ENCODE measurements at places on chromosomes 12 and 14. TPM values are rescaled to one million over a fixed set of nuclear protein-coding genes. Genes with fewer than 3 reads are reported as not detected.

Gene IL26
- polyA plus RNA-seq = not detected

Gene TEX22
- 2.6 TPM for polyA plus RNA-seq

Gene FIGNL2
- 6.2 TPM for polyA plus RNA-seq

Gene CCDC38
- 0.99 TPM for polyA plus RNA-seq

Gene SLC4A8
- polyA plus RNA-seq = 4.3 TPM

Gene GLIPR1L2
- polyA plus RNA-seq = 3.9 TPM

Gene BATF
- polyA plus RNA-seq = 0.46 TPM

Gene LGR5
- 18.0 TPM for polyA plus RNA-seq

Gene ADAM21
- polyA plus RNA-seq = 1.1 TPM

GRCh38 chr12:127680516-127680915 is 586.5 kb upstream of the TMEM132C start:
- no peak for DNase-seq

GRCh38 chr12:101599311-101599710 is 4.5 kb downstream of the MYBPC1 start:
- DNase-seq = no peak

DNA sequence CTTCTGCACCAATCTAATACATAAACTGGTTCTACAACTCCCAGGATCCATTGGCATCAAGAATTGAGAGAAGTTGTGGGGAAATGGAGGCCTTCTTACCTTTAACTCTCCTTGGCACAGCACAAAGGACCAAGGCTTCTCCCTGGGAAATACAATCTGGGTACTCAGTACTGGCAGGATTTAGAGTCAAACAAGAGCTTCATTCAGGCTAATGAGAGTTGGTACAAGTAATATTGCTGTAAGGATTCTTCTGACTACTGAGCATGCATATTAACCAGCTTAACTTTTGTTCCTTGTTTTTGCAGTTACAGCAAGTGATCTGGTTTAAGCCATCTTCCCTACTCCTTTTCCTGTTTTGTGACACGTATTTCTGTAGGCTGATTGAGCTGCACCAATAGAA is 76.2 kb upstream of the FERMT2 start:
- DNase-seq = no peak

- no peak for DNase-seq
Measured at GRCh38 chr14:35201066-35201465, 78.7 kb downstream of the PRORP start.

DNA sequence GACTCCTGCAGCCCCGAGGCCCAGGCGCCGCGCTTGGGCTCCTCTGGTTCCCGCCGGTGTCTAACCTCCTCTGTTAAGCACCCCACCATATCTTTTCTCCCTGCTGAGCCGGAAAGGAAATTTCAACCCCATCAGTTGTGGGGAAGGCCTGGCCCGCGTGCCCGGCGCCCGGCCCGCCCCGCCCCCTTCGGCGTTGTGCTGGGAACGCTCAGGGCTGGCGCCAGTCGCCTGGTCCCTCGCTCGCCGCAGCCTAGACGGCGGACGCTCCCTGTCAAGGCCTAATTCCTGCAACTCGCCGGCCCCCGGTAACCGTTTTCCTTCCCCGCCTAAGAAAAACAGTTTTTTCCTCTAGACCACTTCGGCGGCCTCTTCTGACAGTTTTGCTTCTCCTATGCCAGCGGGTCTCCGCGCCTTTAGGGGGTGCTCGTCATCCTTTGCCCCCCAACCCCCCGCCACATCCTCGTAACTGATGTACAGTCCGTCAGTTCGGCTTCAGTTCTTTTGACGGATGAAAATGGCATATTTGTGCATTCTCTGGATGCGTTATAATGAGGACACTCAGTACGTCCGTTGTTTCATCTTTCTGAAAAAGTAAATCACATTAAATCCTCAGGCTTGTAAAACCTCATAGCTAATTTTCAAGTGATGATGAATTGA is 506 bp upstream of the NAP1L1 start:
- no peak for DNase-seq

GRCh38 chr12:106049546-106049945 is 89.2 kb downstream of the NUAK1 start:
- DNase-seq = no peak

DNA sequence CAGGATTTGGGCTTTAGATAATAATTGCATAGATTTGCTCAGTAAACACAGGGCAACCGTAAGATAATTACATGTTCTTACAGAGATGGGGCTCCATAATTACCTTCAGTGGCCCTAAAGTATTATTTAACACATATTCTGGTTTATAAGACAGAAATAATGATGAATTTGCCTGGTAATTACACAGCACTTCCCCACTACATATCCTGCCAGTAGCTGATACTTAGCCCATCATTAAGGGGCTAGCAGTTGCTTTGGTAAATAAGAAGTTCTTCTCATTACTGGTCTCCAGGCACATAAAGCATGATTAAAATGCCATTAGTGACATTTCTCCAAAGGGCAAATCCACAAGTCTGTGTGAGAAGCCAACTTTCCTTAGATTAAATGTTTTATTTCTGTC is 158.7 kb downstream of the NUAK1 start:
- no peak for DNase-seq

DNA sequence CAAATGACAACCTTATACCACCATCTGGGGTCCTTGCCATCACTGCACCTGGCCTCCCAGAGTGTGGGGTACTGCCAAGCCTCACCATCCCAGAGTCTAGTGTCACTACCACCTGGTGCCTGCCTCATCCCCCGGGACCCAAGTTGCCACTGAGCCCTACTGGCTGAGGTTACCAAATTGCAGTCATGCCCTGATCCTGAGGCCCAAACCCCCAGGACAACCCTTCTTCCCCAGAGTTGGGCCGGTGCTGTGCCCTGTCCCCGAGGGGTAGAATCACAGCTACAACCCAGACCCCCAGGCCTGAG is 8.4 kb upstream of the SFSWAP start:
- DNase-seq = no peak

- DNase-seq = no peak
Measured at GRCh38 chr12:46778415-46778814, 47.4 kb downstream of the SLC38A4 start.

DNA sequence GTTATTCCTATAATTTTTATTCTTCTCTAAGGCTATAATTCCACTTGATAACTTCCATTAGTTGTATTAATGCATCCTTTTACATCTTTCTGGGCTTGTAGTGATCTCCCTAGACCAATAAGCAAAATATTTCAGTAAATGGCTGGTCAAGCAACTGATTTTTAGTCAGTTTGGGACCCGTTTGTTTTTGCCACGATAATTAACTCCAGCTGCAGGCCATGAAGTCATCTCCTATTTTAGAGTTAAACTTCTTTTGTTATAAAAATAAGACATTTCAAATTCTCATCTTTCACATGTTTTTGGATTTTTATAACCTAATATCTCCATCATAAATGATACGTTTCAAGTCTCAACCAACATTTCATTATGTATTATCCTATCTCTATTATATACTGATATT is 49.4 kb downstream of the MAGOHB start:
- DNase-seq = no peak

DNA sequence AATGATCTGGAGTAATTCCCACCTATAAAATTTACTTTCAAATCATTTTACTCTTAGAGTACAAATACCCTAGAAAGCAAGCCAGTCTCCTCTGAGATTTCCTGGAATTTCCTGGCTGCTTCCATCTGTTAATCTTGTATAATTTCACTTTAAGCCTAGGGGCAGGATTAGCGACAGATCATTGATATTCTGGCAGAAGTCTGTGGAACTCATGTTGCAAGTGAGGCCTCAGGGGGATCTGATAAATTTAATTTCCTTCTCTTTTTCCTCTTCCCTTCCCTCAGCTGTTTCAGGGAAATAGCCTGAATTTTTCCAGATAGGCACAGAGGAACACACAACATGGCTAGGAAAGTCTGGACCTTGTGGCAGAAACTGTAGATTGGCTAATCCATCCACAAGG is 5.9 kb upstream of the KRT6A start:
- DNase-seq = no peak

- no peak for DNase-seq
Measured at GRCh38 chr14:59465316-59466135, at the start of gene GPR135. Gene GPR135, minus strand, starts transcription at chr14:59465380. Its CDS starts 154 bp downstream, at chr14:59465226.

- DNase-seq = no peak
Measured at GRCh38 chr14:101557811-101558738, 3.2 kb upstream of the DIO3 start.
